ENCODE measurements at places on chromosomes 5 and 9. TPM values are rescaled to one million over a fixed set of nuclear protein-coding genes. Genes with fewer than 3 reads are reported as not detected.

HSPB3 gene
- not detected for total RNA-seq

NUP214 gene
- total RNA-seq, result 76.6 TPM

C7 gene
- total RNA-seq, result 4,123 TPM

QSOX2 gene
- total RNA-seq, result 9.5 TPM

TAF11L5 gene
- not detected for total RNA-seq

FAM221B gene
- not detected for total RNA-seq

ODF2 gene
- total RNA-seq, result 18.3 TPM

FGF10 gene
- total RNA-seq, result 1.5 TPM

SOHLH1 gene
- not detected for total RNA-seq

C5orf58 gene
- total RNA-seq, result not detected

ADAMTS2 gene
- total RNA-seq, result 33.9 TPM

PFN3 gene
- total RNA-seq, result not detected

FGF1 gene
- total RNA-seq, result 1.5 TPM

FOXI1 gene
- not detected for total RNA-seq

SUSD1 gene
- 13.9 TPM for total RNA-seq

IFNA2 gene
- total RNA-seq, result not detected

ZBTB5 gene
- total RNA-seq, result 10.2 TPM

PCSK1 gene
- 0.39 TPM for total RNA-seq

ZSWIM6 gene
- total RNA-seq, result 10.5 TPM

SLC34A3 gene
- total RNA-seq, result not detected

NPR3 gene
- total RNA-seq, result 26.1 TPM

EQTN gene
- not detected for total RNA-seq

TUSC1 gene
- total RNA-seq, result 11.5 TPM

AIF1L gene
- 10.9 TPM for total RNA-seq

CDX1 gene
- total RNA-seq, result 0.32 TPM

RUSC2 gene
- total RNA-seq, result 13.4 TPM

PCDHGC5 gene
- 3.2 TPM for total RNA-seq

BTNL8 gene
- not detected for total RNA-seq

PCDHGA12 gene
- 10.2 TPM for total RNA-seq

IL4 gene
- not detected for total RNA-seq

GABRB2 gene
- 13.1 TPM for total RNA-seq

FBXW5 gene
- total RNA-seq, result 253 TPM

PALM2AKAP2 gene
- total RNA-seq, result 22.1 TPM

DCTN4 gene
- 81.6 TPM for total RNA-seq

ADRA1B gene
- total RNA-seq, result 12.1 TPM

RPL35 gene
- total RNA-seq, result 1,836 TPM

MARCOL gene
- total RNA-seq, result not detected

PHYKPL gene
- 92.6 TPM for total RNA-seq

SYK gene
- total RNA-seq, result 11.8 TPM

KIF24 gene
- total RNA-seq, result 1.4 TPM

ENTREP1 gene
- total RNA-seq, result 5.8 TPM

TCF7 gene
- 8.4 TPM for total RNA-seq

C1QTNF3 gene
- 2.1 TPM for total RNA-seq

SEMA6A gene
- 135 TPM for total RNA-seq

TMC1 gene
- not detected for total RNA-seq

DAP gene
- total RNA-seq, result 164 TPM
